ENCODE measurements at places on chromosomes 2 and 18.

GRCh38 chr2:164000176-164000575, 264.4 kb upstream of the FIGN start:
- no peak for DNase-seq

DNA sequence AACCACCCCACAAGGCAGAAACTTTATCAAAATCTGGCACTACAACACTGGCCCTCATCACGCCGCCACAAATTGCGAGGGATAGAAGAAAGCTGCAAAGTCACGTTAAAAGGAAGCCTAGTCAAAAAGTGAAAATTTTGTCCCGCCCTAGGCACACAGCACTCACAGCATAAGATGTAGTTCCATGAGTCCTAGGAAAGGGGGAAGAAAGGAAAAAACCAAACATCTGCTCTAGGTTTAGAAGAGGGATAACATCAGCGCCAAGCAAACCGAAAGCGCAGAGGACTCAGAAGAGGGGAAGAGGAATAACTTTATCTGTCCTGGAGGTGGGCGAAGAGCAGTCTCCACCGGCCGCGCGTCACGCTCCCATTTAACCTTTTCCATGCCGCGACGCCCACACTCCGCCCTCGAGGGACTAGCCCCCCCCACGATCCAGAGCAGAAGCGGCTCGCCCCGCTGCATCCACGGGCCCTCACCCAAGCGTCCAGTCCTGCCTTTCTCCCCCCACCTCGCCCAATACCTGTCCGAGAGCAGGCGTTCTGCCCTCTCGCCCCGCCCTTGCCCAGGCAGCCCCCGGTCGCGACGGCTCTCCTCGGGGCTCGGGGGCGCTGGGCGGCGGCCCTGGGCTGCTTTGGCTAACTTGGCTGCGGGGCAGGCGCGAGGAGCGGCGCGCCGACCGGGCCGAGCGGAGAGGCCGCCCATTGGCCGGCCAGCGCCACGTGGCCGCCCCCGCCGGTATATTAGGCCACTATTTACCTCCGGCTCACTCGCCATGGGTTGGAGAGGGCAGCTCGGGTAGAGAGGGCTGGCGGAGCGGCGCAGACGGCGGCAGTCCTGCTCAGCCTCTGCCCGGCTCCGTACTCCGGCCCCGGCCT, at the start of gene HOXD1:
Gene HOXD1, plus strand, starts transcription at position 770 of the 875 bp plus-strand sequence. CDS start 134 bp downstream, outside the sequence.
- DNase-seq = peak; percentile 30

- DNase-seq = no peak
These were observed 86.5 kb downstream of the UXS1 start for GRCh38 chr2:106107509-106108131.

DNA sequence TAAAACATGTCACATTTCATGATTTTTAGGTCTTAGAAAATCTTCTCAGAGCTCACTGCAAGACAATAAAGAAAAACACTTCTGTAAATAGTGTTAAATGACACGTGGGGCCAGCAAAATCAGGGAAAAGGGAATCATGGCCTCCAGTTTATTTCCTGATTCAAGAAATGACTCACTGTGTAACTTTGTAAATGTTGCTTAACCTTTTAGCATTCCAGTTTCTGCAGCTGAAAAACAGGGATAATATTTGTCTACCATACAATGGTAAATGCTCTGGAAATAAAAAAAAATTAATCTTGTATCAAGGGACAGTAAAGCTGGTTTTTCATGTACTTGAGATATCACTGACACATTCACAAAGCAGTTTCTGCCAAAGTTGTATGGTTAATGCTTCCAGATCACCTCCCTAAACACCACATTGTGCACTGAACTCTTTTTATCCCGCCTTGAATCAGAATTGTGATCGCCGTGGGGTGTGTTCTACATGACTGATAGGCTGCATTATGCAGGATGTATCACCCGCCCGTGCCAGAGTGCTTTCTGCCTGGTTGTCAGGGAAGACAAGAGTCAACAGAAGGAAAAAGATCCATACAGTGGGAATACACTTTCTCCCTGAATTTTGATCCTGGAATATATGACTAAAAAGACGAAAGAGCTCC, 238.8 kb downstream of the IKZF2 start:
- DNase-seq = no peak

DNA sequence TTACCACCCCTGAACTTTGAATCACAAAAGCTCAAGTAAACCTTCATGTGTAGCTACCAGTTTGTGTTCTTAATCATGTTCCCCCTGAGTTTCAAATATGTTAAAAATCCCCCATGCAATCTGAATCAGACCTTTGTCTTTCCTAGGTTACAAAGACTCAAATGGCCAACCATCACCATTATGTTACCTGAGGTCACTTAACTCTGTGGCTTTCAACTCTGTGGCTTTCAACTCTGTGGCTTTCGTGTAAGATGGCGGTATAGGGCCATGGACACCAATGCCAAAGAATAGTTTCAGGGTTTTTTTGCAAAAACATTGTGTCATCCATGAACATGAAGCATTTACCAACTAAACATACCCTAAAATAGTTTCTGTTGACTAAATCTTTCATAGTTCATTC, 6.7 kb downstream of the ERMN start:
- no peak for DNase-seq

DNA sequence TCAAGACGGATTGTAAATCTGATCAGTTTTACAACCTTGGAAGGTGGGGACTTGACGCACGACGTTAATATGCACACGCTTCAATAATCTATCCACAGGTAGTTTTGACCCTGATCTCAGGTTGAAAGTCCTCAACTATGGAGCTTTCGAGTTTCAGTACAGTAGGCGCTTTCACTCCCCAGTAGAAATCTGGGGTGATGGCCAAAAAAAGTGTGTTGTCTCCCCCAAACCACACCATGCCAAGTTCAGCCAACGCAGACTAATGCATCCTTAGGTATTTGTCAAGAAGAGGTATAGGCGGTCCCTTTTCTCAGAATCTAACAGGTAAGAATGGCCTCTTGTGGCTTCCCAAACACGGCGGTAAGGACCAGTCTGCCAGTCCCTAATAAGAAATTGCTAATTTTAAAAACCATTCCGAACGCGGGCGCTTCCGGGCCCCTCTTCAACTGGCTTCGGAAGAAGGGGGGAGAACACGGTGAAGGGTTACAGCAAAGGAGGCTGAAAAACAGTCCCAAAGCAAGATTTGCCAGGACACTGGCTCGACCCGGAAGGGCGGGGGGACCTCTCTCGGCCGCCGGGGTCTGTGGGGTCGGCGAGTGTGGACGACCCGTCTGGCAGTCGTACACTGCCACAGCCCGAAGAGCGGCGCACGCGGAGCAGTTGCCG, 659 bp downstream of the FAM210A start:
- DNase-seq = no peak

DNA sequence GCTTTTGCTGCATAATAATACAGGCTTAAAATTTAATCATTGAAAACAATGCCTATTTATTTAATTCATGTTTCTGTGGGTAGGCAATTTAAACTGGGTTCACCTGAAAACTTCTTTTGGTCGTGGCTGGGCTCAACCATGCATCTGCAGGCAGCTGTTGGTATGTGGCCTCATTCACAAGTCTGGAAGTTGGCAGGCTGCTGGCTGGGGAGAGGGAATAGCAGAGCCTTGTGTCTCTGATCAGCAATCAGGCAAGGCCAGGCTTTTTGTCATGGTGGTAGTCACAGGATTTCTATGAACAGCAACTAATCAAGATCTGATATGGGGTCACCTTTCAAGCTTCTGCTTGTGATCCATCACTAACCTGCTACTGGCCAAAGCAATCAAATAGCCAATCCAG, 130.1 kb upstream of the KCNJ3 start:
- no peak for DNase-seq

GRCh38 chr2:104826016-104826415, 27.9 kb upstream of the POU3F3 start:
- DNase-seq = no peak

GRCh38 chr2:120919771-120920453, 184.2 kb downstream of the GLI2 start:
- DNase-seq = no peak

- no peak for DNase-seq
These were observed 12.5 kb downstream of the SDC1 start for GRCh38 chr2:20212459-20212870.

DNA sequence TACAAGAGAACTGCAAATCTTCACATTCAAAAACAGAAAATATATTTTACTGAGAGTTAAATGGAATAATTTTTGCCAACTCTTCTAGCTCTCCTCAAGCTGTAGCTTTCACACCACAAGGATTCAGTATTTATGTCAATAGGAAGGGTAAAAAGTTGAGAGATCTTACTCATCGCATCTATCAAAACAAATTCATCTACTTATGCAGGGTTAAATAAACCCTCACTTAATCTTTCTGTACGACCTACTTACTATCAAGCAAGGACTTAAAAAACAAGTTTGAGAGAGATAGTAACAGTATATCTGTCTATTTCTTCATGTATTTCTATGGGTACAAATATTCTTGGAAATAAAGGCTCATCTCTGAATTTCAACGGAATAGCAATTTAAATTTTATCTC, 35.5 kb downstream of the SIGLEC15 start:
- DNase-seq = no peak

- DNase-seq = no peak
These were observed 369.5 kb upstream of the LYPD1 start for GRCh38 chr2:133039531-133039930.

DNA sequence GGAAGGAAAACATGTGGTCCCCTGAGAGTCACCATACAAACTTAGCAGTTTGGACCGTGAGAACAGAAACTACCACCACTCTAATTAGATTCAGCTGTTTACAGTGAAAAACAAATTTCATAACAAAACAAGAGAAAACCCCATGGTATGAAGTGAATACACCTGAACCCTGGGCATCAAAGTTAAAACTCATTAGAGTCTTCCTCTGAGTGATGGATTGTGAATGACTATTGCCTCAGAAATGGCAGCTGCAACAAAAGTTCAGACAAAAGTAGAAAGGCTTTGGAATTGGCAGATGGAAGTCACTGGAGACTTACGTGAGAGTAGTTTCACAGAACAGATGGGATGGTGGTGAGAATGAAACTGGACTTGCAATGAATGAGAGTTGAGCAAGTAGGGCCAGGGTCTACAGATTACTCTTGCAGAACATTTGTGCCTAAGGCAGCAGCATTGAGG, 98.0 kb downstream of the AAK1 start:
- DNase-seq = no peak

- no peak for DNase-seq
These were observed 6.8 kb upstream of the SLC1A4 start for GRCh38 chr2:64982311-64982857.

DNA sequence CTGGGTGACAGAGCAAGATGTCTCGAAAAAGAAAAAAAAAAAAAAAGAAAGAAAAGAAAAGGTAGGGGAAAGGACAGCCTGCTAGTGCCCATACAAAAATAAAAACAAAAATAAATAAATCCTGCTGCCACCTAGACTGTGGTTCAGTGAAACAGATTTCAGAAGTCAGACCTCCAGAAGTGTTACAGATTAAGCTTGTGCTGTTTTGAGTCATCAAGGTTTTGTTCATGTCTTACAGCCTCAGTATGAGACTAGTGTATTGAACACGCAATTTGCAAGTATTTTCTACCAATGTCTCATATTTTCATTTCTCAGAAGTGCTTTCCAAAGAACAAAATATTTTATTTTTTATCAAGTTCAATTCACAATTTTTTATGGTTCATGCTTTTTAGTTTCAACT, 720.4 kb upstream of the GYPC start:
- DNase-seq = no peak

GRCh38 chr18:68121308-68121707, 593.6 kb downstream of the TMX3 start:
- DNase-seq = no peak

GRCh38 chr2:68870215-68870614, 982 bp downstream of the BMP10 start:
- no peak for DNase-seq

- no peak for DNase-seq
These were observed 100.0 kb downstream of the SPOPL start for GRCh38 chr2:138601458-138602165.

- no peak for DNase-seq
These were observed 161.3 kb downstream of the MEIS1 start for GRCh38 chr2:66596256-66596655.

DNA sequence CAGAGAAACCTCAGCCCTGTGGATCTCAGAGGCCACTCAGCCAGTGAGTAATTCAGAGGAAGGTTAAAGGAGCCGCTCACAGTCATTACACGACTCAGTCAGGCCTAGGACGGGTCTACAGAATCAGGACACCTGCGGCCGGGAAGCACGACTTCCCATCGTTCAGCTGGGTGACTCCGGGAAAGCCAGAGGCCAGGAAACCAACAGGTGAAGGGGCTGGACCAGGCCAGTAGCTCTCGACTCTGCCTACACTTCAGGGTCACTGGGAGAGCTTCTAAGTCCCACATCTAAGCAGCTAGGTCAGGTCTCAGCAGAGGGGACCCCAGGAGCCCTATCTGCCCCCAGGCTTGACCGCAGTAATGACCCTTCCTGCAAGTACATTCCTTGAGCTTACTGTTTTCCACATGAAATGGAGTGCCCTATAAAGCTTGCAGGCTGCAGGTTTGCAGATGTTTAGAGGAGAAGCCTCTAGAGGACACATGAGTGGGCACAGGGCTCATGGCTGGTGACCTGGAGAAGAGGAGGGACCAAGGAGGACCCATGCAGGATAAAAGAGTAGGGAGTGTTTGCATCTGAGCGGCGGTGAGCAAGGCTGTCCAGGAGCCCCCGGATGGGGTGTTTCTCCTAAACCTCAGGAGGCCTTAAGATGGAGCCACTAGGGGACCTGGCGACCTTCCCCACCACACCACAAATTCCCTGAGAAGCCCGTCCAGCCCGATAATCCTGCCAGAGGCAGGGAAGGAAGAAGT, 9.5 kb downstream of the DIPK1C start:
- no peak for DNase-seq

- DNase-seq = no peak
These were observed 146.5 kb downstream of the GLI2 start for GRCh38 chr2:120881981-120882788.

DNA sequence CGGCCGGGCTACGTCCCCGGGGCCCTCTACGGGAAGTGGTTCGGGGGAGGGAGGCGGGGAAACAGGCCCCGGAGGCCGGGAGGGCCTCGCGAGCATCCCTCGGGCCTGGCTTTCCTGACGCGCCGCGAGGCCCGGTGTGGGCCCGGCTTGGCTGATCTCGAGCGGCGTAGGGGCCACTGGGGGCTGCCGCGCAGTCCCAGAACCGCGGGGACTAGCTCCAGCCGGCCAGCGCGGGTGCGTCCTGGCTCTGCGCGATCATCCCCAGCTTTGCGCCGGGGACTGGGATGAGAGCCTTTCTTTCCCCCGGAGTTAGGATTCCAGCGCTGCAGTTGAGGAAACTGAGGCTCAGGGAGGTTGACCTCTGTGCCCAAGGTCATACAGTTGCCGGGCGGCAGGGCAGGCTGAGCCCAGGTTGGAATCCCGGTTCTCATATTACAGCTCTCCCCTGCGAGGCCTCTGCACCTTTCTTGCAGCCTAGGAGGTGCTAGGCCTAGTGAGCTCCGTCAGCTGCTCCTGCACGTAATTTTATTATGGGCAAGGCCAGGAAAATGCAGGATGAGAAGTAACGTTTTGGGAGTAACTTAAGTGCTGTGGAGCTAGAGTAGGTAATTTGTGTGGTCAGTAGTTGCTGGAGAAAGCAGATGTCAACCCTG, 501 bp downstream of the LPIN1 start:
- peak; percentile 64 for DNase-seq

- peak; percentile 11 for DNase-seq
These were observed 294.6 kb downstream of the LRATD1 start for GRCh38 chr2:14927021-14927564.

Data from SHP77 (cell line).